ENCODE measurements at places on chromosomes 1 and 21. TPM values are rescaled to one million over a fixed set of nuclear protein-coding genes. Genes with fewer than 3 reads are reported as not detected.

Gene LGR6
- not detected for total RNA-seq

Gene CLCA1
- not detected for total RNA-seq

Gene FCRL2
- total RNA-seq, result not detected

Gene AKR7A2
- 64.5 TPM for total RNA-seq

Gene PLEKHN1
- 0.37 TPM for total RNA-seq

Gene CAMTA1
- 58.4 TPM for total RNA-seq

Gene AMY1A
- not detected for total RNA-seq

Gene SLC9C2
- not detected for total RNA-seq

Gene TDRD5
- not detected for total RNA-seq

Gene VSIG8
- 0.09 TPM for total RNA-seq

Gene ADORA3
- not detected for total RNA-seq

Gene SPRR2F
- not detected for total RNA-seq

Gene RPS6KA1
- 21.1 TPM for total RNA-seq

Gene ZBTB7B
- total RNA-seq, result 16.2 TPM
